ENCODE measurements at places on chromosomes 13 and 19. TPM values are rescaled to one million over a fixed set of nuclear protein-coding genes. Genes with fewer than 3 reads are reported as not detected.

DNA sequence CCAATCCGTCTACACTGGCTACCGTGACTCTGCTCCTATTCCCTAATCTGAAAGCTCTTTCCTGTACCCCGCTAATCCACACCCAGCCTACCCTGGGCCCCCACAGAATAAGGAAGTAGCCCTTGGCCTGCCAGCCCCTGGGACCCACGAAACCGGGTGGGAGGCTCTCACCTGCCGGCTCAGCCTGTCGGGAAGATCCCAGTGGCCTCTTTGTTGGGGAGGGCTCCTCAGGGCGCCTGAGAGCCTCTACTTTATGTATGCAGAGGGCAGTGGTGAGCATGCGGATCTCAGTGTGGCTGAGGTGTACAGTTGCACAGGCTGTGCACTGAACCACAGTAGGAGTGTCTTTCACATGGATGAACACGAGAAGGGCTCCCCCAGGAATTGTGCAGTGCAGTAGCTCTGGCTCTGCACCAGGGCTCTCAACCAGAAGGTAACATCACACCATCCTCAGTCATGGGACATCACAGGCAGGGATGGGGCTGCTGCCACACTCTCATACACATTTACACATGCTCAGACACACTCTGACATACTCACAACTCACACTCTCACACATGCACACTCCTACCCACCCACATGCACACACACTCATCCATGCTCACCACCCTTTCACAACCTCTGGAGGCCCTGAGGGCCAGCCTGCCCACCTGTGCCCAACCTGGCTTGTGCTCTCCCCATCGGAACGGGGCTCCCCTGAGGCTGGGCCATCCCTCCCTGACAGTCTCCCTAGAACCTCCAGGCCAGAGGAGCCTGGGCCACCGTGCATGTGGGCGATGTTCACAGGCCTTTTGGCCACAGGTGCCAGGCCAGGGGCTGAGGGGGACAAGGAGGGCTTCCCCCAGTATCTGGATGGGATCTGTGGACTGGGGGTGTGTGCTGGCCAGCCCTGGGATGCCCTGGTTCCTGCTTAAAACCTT, 135.0 kb downstream of the URI1 start:
- DNase-seq, result no peak

DNA sequence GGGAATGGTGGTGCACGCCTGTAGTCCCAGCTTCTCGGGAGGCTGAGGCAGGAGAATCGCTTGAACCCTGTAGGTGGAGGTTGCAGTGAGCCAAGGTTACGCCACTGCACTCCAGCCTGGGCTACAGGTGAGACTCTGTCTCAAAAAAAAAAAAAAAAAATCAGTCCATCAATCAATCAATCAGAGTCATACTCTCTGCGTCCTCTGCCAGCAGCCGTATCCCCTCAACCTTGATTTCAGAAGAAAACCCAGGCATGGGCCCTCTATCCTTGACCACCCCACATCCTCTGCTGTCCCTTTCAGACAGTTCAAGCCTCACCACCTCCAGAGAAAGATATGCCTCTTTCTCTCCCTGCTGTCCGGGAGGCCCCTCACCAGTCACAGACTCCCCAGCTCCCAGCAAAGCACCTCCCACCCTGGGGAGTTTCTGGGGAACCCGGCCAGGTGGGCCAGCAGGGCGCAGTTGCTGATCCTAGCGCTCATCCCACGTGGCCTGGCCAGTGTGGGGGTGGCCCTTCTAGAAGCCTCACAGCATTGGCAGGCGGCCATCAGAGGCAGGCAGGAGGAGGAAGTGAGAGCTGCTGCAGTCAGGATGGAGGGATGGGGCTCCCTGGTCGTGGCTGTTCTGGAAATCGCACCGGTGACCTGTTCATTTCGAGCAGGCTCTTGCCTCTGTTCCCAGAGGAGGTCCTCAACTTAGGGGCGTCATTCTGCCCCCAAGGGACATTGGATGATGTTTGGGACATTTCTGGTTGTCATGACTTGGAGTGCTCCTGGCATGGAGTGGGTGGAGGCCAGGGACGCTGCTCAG, 10.2 kb upstream of the JSRP1 start:
- DNase-seq, result peak; percentile 84

GZMM gene
- total RNA-seq, result 0.33 TPM

KLK12 gene
- total RNA-seq, result not detected

TMPRSS9 gene
- total RNA-seq, result 7.5 TPM
